ENCODE measurements at places on chromosomes 5 and 9.

DNA sequence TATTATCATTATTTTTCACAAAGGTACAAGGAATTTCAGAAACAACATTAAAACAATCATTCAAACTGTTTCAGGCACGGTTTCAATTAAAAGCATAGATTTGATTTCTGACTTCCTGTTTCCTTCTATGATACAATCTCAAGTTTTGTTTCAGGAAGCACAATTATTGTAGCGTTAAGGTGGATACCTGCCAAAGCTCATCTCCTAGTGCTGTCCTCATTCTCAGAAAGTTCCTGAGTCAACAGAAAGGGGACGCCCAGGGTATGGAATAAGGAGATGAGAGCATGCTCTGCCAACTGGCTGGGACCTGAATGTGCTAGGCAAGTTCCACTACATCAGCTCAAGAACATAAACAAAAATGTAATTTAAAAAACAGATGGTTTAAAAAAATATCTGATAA, 2.0 kb upstream of the TRIM14 start:
- DNase-seq = no peak

GRCh38 chr5:27020973-27021372, 17.4 kb downstream of the CDH9 start:
- no peak for DNase-seq

DNA sequence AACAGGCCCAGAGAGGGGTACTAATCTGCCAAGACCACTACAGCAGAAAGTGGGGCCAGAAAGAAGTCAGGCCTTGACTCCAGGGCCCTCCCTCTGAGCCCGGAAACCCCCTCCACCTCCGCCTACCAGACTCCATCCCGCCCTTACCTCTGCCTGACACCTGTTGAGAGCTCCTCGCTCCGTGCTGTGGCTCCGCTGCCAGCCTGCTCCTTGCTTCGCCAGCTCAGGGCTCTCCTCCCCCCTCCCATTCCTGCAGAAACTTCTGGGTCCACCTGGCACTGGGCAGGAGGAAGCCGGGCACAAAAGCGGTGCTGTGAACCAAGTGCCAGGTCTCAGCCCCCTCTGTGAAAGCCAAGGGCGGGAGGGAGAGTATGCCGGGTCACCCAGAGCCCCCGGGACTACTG, 6.4 kb upstream of the ST6GALNAC6 start:
- no peak for DNase-seq

DNA sequence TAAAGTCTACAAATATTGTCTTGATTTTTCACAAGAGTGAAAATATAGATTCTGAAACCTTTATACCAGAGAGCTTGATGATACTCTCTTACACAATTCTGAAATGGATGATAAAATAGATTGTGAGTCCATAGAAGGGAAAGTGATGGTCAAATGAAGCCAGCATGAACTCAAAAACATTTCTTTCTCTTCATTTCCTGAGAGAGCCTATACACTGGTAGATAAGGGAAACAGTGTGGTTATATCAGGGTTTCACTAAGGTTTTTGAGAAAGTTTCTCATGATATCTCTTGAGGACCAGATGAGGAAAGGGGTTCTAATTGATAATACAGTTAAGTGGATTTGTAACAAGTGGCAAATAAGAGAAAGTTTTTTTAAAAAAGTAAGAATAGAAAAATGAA, 254.1 kb downstream of the PJA2 start:
- no peak for DNase-seq

DNA sequence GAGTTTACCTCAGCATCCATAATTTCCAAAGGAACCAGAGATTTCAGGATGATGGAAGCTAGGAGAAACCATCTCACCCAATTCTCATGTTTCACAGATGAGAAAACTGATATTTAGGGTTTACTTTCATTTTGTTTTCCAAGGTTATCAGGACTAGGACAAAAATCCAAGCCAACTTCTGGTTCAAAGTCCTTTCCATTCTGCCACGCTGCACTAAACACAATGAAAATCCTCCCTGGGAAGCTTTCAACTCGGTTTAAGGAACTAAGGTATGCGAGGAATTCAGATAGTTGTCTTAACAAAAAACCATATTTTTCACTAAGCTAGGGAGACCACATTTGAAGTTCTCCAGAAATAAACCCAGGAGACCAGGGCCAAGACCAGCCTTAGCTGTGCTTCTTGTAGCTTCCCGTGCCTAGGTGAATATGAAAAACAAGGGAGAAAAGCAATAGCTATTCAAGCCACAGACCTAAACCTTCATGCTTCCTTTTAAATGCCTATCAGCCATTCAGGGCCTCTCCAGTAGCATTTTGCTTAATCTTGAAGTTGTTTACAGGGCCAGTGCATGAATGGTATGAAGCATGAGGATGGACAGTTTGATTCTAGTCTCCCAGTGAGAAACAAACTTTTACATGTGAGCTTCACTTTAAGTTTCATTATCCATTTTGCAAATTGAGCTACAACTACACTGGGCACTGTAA, 167.9 kb downstream of the DENND1A start:
- no peak for DNase-seq
